ENCODE measurements at places on chromosomes 7 and 10.

DNA sequence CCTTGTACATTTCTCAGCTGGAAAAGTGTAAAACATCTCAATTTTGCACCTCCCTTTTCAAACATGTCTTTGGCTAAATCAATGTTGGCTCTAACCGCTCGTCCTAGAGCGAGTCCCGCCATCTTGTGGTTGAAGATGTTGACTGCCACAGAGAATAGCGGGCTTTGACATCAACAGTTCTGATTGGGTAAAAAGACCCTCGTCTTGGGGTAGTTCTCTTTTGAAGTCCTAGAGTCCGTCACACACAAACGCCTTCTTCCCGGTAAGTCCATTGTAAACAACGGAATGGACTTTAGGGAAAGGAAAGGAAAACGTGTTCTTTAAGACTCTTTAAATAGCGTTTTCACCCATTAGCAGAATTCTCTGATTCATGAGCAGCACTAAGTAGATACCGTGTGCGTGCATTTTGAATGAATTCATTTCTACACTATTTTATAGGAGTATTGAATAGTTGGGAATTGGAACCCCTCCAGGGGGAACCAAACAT, 452 bp upstream of the RPP30 start:
- DNase-seq = peak; percentile 72

DNA sequence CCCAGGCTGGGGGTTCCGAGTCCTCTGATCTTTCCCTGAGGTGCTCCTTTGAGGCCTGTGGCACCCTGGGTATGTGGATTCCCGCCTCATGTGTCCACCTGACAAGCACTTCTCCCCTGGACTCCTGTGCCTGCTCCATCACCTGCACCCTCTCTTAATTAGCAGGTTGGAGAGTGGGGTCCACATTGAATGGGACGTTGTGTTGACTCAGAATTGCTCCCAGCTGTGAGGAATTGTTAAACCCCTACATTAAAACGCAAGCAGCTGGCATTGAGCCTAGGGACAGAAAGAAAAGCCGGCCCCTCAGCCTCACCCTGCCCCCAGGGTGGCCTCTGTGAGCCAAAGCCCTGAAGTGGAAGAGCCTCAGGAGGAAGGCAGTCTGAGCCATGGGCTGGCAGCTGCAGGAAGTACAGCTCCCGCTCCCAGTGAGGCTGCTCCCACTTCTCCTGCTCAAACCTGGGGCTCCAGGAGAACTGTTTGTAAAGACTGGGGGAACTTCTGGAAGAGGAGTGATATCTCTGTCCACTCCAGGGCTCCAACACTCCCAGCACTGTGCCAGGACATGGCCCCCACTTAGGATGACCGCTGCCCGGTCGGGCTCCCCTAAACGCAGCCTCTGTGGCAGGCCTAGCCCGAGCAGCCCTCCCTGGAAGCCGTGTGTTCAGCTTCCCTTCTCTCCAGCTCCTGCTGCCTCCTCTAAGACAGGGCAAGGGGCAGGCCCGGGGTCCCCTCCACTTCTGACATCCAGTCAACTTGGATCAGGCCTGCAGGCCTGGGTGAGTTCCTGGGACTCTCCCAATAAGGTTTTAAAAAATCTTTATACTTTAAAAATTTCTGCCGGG, 1.8 kb upstream of the OPN4 start:
- DNase-seq = no peak

DNA sequence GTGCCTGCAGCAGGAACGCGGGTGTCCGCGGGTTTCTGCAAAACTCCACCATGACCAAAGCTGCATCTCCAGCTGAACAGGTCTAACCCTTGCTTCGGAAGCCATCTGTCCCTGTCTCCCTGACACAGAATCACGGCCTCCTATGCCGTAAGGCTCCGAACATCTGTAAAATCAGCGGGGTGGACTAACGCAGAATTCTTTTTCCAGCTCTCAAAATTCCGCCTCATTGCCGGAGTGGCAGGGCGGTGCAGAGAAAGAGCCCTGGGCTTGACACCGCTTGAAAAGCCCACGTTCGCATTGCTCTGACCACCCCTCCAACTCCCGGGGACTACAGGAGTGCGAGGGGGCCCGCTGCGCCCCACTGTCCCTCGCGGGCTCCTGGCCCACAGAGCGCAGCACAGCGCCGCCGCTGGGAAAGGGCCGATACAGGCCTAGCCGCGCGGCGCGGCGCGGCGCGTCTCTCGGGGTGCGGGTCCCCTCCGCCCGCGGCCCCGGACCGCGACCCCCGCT, 409 bp downstream of the DNMBP start:
- peak; percentile 57 for DNase-seq

DNA sequence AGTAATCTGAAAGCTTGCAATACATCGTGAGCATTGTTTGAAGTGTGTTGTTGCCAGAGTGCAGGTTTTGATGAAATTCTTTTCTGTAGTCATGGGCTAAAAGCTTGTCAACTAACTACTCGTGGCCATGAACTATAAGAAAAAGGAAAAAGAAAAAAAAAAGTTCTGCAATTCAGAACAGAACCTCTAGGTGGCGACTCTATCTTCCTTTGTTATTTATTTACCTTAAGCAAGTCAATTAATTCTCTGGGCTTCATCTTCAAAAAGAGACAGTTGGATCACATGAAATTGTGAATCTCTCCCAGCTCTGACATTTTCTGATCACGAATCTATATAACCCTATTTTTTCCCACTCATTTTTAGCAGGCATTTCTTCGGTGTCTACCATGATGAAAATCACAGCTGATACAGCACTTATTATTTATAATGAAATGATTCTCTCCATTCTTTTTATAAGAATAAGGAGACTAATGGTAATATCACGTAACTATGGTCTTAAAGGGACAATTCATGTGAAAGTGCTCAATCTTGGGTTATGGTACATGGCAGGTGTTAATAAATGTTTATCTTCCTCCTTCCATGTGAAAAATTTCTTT, 18.8 kb downstream of the TMEM196 start:
- DNase-seq = peak; percentile 52

DNA sequence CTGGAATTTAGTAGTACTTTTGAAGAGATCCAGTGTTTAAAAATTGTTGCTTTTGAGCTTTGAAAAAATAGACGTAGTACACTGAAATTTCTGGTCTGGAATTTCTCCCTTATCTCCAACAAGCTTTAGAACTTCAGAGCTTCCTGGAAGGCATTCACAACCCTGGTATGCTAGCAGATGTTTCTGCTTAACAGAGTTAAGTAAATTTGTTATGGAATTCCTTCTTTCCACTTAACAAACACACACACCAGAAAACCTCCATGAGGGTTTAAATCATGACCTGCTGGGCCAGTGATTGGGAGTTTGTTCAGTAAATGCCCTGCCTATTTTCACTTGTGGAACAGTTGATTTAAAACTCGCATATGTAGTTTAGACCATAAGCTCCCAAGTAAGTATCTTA, 13.7 kb downstream of the ASB15 start:
- DNase-seq = no peak

- peak; percentile 18 for DNase-seq
Measured at GRCh38 chr10:113216102-113216501, 266.1 kb downstream of the TCF7L2 start.

- DNase-seq = peak; percentile 10
Measured at GRCh38 chr10:99484626-99485581, 47.8 kb upstream of the NKX2-3 start.

DNA sequence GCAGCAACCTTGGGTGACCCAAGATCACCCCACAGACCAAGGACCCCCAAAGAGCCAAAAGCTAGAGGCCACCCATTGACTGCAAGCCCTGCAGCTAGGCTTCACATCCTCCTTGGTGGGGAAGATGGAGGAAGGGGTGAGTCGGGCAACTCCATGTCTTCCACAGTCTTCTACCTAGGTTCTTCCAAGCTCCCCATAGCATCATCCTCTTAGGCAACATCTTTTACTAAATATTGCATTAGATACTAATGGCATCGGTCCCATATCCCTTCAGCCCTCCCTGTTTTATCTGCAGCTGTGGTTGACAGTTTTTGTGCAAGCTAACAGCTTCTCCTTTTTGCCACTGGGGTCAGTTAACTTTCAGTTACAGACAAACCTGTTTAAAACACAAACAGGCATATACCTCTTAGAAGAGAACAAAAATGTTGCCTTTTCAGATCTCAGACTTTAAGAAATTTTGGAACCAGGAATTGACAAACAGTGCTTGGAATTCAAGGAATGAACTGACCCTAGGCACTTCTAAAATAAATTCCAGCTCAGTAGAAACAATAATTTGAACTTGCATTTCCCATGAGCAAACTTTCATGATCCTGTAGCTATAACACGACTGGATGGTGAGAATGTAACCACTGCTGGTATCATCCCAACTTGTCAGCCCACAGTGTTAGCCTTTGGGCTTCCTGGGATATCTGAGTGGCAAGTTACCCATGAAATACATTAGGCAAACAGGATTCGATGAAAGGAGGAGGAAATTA, 33.9 kb upstream of the MSMB start:
- no peak for DNase-seq

GRCh38 chr7:132544999-132545398, 31.3 kb downstream of the PLXNA4 start:
- DNase-seq = no peak

DNA sequence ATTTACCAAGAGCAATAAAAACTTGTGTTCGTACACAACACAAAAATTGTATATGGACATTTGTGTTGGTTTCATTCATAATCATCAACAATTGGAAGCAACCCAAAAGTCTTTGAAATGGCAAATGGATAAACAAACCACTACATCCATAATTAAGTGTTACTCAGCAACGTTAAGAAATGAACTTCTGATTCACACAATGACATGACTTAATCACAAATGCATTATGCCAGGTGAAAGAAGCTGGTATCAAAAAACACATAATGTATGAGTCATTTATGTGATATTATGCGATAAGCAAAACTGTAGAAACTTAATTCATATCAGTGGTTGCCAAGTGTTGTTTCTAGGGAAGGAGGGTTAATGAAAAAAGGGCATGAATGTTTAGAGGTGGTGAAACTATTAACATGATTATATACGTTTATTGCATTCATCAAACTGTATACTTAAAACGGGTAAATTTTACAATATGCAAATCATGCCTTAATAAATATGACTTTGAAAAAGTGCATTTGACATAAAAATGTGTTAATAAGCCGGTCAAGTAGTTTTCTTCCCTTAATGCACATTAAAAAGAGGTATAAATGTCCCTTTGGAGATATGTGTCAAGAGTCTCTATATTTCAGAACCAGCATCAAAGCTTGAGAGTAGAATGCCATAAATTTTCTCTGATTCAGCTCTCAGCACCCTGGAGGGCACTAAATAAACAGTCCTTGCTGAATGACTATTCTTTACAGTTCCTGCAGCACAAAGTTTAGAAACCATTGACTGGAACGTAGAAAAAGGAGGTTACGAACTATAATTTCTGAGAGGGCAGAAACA, 84.8 kb upstream of the GRM3 start:
- peak; percentile 56 for DNase-seq

DNA sequence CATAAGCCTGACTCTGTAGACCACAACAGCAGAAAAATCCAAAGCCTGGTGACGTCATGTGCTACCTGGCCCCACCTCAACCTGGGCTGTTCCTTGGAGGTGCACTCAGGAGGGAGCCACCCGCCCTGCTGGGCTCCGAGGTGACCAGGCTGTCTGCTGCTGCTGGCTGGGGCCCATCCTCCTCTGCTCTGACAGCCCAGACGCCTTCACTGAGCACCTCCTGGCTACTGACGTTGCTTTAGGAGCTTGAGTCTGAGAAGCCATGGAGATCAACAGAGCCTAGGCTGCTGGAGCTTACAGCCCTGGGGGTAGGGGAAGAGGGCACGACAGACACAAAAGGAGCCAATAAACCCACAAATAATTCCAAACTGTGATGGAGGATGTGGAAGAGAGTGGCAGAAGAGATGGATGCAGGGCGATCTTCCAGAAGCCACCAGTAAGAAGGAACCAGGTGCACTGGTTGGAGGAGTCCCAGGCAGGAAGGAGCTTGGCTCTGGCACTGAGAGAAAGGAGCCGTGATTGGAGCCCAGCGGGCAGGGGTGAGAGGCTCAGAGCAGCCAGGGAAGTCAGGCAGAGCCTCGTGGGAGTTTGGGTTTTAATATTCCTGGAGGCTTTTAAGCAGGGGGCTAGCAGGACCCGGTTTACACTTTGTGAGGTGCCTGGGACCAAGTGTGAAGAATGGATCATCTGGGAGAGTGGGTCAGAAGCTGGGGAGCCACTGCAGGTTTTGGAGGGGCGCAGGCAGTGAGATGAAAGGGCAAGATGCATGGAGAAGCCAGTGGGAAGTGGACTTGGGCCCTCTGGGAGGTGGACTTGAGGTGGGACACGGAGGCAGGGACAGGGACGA, 1.7 kb upstream of the PTPRE start:
- no peak for DNase-seq

- DNase-seq = no peak
Measured at GRCh38 chr10:132111871-132112341, 46.2 kb downstream of the JAKMIP3 start.

DNA sequence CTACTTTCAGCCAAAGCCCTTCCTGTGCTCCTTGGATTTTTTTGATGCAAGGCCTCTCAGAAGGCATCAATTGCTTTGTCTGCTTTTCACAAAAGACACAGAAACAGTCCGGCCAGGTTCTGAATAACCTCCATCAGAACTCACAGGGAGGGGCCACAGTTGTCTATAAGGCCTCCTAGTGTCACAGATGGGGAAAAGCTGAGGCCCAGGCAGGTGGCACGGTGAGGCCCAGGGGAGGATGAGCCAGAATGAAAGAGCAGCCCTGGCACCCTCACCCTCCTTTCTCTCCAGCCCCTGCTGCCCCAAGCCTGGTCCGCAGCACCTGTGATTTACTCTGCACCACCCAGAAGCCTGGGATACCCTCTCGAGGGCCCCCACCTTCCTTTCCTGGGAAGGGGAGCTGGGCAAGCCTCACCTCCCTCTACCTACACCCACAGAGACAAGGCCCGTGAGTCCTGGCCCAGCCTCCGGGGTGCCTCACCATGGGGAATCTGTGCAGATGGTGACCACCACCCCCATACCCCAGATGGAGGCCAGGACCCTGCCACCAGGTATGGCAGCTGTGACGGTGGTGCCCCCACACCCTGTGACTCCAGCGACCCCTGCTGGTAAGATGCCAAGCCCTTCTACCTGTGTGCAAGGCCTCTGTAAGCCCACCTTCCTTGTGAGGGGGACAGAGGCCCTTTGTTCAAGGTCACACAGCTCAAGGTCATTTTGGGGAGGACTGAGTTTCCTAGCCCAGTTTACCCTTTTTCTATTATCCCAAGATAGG, 26.2 kb upstream of the ZNF467 start:
- DNase-seq = peak; percentile 14

- no peak for DNase-seq
Measured at GRCh38 chr10:126930883-126931503, 25.8 kb downstream of the DOCK1 start.

All from epithelial cell of esophagus (primary cell).